Fibroblast of skin of right quadriceps (primary cell): ENCODE measurements at places on chromosomes 7 and 10.

DNA sequence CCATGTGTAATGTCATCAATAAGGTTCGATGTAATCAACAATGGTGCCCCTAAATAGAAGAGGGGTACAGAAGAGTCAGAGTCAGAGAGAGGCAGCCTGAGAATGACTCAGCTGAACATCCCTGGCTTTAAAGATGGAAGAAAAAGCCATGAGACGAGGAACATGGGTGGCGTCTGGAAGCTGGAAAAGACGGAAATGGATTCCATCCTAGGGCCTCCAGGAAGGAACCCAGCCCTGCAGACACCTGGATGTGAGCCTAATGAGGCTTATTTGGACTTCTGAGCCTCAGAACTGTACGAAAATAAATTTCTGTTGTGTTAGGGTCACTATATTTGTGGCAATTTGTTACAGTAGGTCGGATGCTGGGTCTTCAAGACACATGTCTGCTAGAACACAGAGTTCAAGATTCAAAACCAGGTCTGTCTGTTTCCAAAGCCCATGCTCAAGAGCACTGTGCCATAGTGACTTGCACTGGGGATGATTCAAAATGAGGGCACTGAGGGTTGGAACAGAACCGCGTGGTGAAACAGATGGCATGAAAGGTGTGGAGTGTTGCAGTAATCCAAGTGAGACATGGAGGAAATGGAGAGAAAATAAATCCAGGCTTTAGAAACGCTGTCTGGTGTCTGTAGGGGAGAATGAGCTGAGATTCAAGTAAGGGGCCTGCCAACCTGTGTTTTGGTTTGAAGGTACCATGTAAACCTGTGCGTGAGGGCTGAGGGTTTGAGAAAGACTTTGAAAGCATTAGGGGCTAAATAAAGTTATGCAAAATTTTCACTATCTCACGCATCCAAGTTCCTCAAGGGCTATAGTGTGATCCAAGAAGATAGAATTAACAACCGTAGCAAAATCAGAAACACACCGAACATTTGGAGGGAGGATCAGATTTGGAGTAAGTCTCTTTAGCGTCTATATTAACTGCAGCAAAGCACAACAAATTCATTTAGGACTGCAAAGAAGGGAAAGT lies 849.1 kb upstream of the AUTS2 start:
- DNase-seq: no peak

- DNase-seq: peak; percentile 86
Measured at GRCh38 chr10:113058523-113059370, 108.7 kb downstream of the TCF7L2 start.

DNA sequence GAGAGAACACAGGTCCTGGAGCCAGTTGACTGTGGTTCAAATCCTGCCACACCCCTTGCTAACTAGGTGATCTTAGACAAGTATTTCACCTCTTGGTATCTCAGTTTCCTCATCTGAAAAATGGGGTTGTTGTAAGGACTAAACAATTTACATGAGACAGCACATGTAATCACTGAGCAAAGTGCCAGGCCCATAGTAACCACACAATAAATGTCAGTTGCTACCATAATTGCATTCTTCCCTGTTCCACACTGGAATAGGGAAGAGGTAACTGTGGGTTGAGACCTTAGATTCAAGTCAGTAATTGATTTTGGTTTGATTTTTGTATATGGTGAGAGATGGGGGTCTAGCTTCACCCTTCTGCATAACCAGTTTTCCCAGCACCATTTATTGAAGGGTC lies 91.4 kb upstream of the PDLIM1 start:
- no peak for DNase-seq

GRCh38 chr10:118511711-118512110 lies 83.7 kb downstream of the PRLHR start:
- no peak for DNase-seq

DNA sequence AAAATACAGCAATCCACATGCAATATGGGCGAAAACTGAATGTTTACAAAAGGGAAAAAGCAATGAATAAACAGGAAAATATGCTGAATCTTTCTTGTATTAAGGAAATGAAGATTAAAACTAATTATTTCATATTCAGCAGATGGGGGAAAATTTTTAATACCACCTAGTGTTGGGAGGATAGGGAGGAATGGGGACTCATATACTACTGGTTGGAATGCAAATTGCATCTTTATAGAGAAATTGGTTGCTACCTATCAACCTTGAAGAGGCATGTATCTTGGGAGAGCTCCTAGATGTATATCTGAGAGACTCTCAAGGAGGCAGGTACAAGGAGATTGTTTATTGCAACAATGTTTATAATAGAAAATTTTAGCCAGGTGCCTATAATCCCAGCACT lies 101.4 kb downstream of the CREM start:
- no peak for DNase-seq

DNA sequence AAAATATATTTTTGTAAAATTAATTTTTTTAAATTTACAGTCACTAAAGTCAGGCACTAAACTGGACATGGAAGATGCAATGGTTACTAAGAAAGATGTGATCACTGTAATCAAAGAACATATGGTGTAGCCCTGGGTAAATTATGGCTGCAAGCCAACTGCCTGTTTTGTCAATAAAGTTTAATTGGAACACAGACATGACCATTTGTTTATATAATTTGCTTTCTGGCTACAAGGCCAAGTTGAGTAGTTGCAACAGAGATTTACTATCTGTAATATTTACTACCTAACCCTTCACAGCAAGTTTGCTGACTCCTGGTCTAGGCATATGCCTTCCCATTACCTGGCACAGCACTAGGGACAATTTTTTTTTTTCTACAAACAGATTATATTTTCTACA lies 448.9 kb downstream of the ADRA2A start:
- no peak for DNase-seq

GRCh38 chr7:10225275-10225674 lies 748.4 kb upstream of the PHF14 start:
- no peak for DNase-seq

DNA sequence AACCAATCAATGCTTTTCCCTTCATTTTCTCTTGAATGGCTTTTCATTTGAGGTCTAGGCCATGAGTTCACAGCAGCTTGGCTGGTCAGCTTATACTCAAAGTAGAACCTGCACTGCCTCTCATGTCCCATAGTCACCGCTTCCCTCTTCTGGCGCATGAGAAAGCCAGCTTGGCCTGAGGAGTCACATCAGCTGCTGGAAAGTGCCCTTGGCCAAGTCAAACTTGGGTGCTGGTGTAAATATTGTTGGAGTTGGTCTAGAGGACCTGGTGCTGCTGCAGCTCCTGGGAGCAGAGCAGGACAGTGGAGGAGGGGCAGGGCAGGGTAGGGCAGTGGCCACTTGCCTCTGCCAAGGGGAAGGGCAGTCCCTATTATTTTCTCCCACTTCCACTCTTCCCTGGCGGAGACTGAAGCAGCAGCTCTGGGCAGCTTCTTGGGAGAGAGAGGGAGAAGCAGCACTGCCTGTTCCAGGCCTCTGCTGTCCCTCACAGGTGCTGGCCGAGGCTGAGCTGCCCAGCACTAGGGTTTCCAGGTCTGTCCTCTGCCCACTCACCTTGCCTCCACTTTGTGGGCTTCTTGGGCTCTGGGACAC lies 12.8 kb downstream of the UBE2D4 start:
- DNase-seq: no peak

DNA sequence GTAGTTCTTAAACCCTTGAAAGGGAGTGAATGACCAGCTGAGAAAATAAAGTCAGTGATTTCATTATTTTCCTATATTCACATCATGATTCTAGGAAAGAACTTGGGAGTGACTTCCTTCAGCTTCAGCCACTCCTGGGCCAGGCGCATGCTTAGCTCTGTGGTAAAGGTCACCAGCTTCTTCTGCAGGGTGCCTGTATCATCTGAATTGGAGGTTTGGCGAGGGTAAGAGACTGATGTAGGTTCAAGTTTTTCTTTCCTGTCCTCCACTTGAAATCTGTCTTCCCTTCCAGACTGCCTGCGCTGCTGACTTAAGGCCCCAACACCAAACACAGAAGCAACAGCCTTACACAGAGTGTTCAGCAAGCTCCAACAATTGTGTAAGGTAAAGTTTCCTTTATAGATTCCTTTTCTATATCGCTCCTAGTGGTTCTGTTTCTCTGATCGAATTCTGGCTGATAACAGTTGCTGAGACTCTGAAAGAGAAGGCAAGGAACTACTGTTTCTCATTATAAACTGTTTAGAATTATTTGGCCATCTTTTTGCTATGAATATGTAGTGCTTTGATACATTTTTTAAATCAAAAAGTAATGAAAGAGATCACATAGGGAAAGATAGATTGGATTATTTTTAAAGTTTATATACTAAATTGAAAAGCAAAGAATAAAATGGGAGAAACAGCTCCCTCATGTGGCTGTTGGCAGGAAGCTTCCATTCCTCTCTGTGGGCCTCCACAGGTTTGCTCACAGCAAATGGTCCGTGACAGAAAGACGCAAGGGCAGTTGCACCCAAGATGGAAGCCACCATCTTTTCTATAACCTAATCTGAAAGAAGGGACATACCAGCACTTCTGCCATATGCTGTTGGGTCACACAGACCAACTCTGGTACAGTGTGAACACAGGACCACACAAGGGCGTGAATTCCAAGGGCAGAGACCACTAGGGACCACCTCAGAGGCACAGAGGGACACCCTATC lies 14.0 kb downstream of the GATAD1 start:
- peak; percentile 37 for DNase-seq

DNA sequence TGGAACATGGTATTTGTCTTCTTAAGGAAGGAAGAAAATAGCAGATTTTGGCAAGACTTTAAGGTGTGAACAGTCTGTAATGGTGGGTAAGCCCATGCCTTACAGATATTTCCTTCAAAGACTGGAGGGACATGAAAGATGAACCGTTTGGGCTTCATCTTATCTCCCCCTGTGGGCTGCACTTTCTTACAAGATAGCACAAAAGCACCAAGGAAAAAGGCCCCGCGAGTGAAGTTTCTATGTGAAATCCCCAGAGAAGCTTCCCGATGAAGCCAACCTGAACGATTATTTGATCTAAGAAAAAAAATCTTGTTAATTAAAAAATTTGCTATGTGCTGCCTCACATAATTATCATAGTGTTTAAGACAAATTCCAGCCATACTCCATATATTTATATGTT lies 91.5 kb downstream of the NRP1 start:
- no peak for DNase-seq

- DNase-seq: peak; percentile 87
Measured at GRCh38 chr10:61628151-61628874, 34.4 kb upstream of the CABCOCO1 start.
